ENCODE measurements at places on chromosomes 7 and 10. TPM values are rescaled to one million over a fixed set of nuclear protein-coding genes. Genes with fewer than 3 reads are reported as not detected.

The RASSF4 gene
- 54.7 TPM for total RNA-seq

GRCh38 chr10:72612203-72612826 is 13.6 kb downstream of the MICU1 start:
- DNase-seq, result no peak

- no peak for DNase-seq
Observed at GRCh38 chr10:114911052-114911711, 26.8 kb upstream of the TRUB1 start.

GRCh38 chr10:131418681-131419080 is 107.2 kb upstream of the TCERG1L start:
- DNase-seq, result no peak

DNA sequence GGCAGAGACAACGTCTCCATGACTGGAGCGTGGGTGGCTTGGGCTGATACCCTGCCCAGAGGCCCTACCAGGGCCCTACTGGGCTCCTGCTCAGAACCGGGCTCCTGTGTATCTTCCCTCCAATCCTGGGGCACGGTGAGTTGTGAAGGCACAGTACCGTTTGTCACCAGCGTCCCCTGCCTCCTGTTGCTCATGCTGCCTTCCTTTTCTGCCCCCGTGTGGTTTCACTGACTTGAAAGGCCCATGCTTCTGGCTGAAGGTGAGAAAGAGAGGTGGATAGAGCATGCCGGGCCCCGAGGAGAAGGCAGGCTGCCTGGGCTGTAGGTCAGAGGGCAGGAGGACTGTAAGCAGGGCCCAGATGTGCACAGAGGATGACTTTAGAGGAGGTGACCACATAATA is 9.1 kb upstream of the DMBT1 start:
- DNase-seq, result no peak

- no peak for DNase-seq
Observed at GRCh38 chr7:4014346-4015050, 667.6 kb upstream of the FOXK1 start.

The SLIT1 gene
- total RNA-seq, result 0.45 TPM

- DNase-seq, result no peak
Observed at GRCh38 chr7:47026780-47027361, 555.0 kb downstream of the TNS3 start.

DNA sequence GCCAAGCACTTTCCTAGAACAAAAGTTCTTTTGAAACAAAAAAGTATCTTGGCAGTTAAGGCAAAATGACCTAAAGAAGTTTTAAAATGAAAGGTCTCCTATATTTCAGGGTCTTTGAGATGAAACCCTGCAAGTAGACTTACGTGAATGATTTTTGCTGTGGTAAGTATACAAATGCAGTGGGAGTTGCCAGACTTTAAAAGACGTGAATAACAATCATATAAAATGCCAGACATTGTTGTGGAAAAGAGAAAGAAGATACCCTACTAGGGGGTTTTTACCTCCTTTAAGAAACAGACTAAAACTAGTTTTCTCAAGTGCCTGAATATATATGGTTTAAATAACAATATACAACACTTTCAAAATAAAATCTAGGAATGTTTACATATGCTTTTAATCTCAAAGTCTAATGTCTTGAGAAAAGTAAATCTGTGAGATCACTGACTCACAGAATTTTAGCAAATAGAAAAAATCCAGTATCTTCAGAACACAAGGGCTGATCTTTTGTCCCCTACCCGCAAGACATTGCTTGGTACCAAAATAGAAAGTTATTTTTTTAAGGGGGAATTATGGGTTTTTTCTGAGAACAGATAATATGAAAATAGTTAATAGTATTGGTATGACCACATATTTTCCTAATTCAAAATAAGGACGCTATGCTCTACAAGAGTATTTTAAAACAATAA is 29.5 kb downstream of the LRRC17 start:
- DNase-seq, result no peak

The OR2A25 gene
- total RNA-seq, result not detected

DNA sequence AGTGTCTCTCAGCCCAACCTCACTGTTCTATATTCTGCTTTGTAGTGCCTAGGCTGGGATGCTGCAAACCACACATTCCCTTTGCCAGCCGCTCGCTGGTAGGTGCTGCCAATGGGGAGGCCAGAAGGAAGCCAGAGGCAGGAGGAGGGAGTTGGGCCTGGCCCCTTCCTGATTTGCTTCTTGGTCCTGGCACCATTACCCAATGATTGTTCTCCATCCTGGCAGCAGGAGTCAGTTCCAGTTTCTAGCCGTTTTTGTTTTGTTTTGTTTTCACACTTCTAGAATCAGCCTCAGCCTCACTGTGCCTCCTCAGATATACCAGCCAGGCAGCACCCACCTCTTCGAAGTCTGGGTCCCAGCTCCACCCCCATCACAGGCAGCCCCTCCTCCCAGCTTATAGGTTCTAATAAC is 27.4 kb upstream of the LOXL4 start:
- no peak for DNase-seq

The RBM20 gene
- 0.65 TPM for total RNA-seq

DNA sequence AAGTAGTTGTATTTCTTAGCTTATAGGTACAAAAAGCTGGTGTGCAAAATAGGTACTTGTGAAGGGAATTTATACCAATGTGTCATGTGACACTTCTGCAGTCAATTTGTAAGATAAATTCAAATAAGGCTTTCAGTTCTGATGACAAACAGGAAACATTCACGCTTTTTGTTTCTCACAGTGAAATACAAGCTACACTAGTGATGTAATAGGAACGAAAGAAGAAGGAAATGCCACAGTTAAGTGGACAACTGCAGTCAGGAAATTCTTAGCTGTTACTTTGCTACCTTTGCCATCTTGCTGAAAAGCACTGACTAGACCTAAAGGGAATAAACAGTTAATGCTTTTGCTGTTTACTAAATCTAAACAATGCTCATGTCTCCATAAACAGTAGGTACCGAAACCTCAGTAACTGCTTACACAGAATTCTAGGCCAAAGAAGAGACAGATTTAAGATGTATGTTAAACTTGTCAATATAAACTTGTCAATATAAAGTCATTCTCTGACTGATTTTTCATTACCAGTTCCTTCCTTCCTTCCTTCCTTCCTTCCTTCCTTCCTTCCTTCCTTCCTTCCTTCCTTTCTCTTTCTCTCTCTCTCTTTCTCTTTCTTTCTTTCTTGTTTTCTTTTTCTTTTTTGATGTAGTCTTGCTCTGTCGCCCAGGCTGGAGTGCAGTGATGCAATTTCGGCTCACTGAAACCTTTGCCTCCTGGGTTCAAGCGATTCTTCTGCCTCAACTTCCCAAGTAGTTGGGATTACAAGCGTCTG is 10.1 kb downstream of the OTUD1 start:
- no peak for DNase-seq

DNA sequence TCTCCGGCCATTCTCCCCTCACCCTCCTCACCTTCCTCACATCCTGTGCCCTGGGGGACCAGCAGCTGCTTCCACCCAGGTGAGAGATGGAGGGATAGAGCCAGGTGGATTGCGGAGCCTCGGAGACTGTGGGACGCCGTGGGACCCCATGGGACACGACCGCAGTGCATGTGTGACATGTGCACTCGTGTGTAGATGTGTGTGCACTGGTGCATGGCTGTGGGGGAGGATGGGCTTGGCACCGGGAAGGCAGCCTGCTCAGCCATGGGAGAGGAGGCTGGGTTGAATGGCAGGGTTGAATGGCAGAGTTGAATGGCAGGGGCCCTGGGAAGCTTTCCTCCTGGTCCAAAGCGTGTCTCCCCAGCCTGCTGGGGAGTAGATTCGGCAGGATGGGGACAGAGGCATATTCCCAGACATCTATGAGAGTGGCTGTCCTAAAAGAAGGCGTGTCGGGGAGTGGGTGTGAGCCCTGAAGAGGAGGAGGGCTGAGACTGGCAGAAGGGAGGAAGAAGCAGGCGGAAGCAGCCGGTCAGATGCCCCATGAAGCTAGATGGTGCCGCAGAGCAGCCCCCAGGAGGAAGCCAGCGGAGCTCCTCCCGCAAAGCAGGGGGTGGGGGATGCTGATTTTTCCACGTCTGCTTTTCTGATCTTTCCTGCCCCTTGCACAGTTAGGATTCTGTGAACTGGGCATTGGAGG is 815 bp downstream of the GIMAP8 start:
- no peak for DNase-seq

DNA sequence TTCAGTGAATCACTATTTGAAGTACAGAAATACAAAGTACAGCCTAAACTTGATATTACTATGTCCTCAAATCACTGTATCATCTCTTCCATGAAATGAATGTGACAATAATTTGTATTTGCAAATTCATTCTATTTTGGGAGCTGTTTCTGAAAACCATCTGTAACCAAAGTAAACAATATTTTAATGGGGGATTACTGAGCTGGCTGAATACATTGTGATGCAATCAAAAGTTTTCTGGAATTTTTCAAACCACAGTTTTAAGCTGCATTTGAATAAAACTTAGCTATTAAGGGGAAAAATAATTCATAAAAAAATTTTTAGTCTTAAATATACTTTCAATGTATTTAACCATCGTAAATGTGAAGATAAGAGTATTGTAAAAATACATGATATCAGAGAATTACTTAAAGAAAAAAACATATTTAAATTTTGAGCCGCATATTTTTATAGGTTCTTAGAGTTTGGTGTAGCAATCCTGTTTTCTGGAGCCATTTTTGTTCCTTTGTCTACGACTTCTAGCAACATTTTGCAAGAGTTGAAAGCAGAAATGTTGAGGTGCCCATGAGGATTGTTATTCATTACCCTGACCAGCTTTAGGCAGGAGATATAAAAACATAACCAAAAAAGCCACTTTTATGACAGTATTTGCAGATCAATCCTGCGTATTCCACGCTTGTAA is 45.9 kb upstream of the AGMO start:
- no peak for DNase-seq

DNA sequence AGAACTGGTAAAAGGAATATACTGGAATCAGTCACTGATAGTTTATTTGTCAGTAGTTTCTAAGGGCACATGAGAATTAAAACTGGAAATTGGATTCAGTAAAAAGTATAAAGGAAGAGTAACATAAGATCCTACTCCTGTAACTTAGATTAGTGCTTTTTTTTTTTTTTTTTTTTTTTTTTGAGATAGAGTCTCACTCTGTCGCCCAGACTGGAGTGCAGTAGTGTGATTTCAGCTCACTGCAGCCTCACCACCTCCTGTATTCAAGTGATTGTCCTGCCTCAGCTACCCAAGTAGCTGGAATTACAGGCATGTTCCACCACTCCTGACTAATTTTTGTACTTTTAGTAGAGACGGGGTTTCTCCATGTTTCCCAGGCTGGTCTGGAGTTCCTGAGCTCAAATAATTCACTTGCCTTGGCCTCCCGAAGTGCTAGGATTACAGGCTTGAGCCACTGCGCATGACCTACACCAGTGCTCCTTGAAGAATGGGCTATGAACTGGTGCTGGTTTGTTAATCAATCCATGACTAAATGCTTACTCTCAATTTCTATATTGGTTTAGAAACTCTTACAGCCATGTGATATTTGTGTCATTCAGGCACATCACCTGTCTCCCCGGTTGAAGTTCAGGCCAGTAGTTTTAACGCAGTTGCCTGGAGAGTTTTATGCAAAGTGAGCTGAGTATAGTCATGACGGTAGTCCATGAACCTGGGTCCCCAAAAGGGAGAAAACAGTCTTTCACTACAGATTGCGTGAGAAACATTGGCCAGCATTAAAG is 65.0 kb downstream of the ZEB1 start:
- DNase-seq, result no peak

DNA sequence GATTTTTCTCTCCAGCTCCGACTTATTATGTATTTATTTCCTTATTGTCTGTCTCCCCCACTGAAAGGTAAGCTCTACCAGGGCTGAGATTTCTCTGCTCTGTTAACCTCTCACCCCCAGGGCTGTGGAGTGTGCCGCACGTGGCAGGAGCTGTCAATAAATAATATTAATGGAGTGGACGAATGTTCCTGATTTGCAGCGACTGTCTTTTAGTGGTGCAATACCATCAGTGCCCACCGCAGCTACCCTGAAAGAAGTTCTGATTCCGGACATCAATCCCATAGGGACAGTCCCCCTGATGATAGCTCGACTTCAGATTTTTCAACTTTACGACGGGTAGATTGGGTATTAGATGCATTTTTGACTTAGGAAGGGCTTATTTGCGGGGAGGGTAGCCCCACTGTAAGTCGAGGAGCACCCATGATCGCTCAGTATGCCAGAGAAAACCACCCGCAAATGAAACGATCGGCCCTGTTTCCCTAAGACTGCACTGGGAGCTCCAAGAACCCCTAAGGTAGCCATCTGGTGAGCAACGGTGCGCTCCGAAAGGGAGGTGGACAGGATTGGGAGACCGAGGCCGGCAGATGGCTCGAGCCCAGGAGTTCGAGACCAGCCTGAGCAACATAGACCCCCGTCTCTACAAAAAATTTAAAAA is 986 bp upstream of the PPP2R2D start:
- DNase-seq, result no peak

- no peak for DNase-seq
Observed at GRCh38 chr7:21125297-21125696, 302.6 kb upstream of the SP4 start.

DNA sequence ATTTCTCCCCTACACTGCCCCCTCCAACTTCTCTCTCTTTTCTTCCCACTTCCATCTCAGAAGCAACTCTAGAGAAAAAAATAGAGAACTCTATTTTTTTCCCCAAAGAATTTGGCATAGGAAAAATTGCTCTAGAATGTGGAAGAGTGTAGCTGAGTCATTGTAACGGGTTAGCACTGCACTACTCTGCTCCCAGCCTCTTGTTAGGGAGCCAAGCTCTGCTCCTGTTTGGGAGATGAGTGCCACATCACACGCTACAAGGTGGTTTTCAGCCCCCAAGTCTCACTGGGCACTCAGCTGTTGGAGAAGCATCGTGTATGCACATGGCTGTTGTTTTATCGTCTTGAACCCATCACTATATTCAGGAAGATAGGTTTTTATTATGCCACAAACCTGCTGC is 136.4 kb downstream of the BMPER start:
- no peak for DNase-seq

- DNase-seq, result no peak
Observed at GRCh38 chr7:37643876-37644275, 39.7 kb upstream of the GPR141 start.

- peak; percentile 46 for DNase-seq
Observed at GRCh38 chr10:108911814-108912541, 1011.3 kb downstream of the XPNPEP1 start.

DNA sequence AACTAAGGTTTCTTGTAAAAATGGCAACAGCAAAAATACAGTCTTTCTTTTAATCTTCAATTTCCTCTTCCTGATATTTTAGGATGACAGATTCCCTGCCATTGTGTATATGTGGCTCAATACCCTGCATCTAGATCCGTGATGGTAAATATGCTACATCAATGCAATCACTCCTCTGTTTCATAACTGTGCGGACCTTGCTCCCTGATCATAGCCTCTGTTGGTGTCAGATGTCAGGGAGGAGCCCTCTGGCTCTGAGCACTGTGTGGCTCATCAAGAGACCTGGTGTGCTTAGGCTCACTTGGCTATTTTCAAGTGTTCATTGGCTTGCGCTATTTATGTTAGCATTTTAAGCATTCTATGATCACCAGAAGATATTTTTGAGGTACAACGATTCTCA is 33.0 kb upstream of the AGR3 start:
- DNase-seq, result no peak

- DNase-seq, result no peak
Observed at GRCh38 chr7:42227541-42227935, 9.5 kb downstream of the GLI3 start.

GRCh38 chr10:84184517-84184916 is 9.8 kb upstream of the CDHR1 start:
- no peak for DNase-seq

The SORCS1 gene
- 0.03 TPM for total RNA-seq

GRCh38 chr7:13282377-13282980 is 595.0 kb downstream of the ARL4A start:
- DNase-seq, result no peak

All from left lung (tissue), 14 donors.